ENCODE measurements at places on chromosomes 1 and 21.

DNA sequence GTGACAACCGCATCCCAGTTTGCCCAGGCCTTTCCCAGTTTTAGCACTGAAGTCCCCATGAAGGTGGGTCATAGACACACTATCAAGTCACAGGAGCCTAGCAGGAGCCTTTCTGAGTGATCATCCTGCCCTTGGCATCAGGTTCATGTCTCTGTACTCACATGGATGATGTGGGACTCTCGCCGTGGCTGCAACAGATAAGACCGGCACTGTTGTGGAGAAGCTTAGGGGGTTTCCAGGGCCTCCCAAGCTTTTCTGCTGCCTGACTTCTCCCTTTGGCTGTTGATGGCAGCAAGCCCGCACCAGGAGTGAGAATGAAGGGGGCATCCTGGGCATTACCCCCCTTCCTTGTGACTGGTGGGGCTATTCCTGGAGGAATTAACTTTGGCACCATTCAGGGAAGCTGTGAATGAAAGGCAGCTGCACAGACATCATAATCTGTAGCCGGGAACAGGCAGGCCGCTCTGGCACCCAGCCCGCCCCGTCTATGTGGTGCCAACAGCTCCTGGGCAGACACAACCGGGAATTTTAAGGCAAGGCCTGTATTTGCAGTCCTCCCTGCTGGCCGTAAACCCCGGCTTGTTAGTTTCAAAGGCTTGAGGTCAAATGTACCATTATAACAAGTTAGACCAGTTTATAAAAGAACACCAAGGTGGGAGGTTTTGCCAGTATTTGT lies 148.6 kb downstream of the HUNK start:
- no peak for DNase-seq

DNA sequence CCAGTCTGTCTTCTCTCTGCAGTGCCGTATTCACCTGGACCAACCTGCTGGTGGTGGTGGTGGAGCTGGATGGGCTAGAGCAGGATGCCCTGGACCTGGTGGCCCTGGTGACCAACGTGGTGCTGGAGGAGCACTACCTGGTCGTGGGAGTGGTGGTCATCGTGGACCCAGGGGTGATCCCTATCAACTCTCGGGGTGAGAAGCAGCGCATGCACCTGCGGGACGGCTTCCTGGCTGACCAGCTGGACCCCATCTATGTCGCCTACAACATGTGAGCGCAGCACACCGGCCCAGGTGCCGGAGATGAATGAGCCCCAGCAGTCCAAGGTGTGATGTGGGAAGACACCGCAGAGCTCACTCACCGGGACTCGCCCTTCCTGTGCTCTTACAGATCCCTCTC lies 37.5 kb downstream of the S100B start:
- DNase-seq = no peak

- DNase-seq = no peak
Observed at GRCh38 chr1:22521692-22522091, 41.6 kb upstream of the EPHA8 start.

- no peak for DNase-seq
Observed at GRCh38 chr1:230909974-230910754, 41.8 kb upstream of the C1orf198 start.

DNA sequence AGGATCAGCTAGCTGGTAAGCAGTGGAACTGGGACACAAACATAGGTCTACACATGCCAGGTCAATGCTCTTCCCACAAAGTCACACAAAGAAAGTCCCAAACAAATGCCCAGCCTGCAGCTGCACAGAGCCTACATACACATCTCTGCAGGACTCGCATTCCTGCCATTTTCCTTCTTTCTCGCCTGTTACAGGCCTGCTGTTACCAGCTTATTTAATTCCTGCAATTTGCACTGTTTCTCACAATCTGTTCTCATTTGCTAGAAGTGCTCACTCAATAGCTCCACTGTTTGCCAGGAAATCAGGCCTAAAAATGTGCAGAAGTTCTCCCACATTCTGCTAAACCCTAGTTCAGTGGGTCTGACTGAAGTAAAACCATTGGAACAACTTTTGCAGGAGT lies 362.6 kb upstream of the C1orf87 start:
- no peak for DNase-seq

DNA sequence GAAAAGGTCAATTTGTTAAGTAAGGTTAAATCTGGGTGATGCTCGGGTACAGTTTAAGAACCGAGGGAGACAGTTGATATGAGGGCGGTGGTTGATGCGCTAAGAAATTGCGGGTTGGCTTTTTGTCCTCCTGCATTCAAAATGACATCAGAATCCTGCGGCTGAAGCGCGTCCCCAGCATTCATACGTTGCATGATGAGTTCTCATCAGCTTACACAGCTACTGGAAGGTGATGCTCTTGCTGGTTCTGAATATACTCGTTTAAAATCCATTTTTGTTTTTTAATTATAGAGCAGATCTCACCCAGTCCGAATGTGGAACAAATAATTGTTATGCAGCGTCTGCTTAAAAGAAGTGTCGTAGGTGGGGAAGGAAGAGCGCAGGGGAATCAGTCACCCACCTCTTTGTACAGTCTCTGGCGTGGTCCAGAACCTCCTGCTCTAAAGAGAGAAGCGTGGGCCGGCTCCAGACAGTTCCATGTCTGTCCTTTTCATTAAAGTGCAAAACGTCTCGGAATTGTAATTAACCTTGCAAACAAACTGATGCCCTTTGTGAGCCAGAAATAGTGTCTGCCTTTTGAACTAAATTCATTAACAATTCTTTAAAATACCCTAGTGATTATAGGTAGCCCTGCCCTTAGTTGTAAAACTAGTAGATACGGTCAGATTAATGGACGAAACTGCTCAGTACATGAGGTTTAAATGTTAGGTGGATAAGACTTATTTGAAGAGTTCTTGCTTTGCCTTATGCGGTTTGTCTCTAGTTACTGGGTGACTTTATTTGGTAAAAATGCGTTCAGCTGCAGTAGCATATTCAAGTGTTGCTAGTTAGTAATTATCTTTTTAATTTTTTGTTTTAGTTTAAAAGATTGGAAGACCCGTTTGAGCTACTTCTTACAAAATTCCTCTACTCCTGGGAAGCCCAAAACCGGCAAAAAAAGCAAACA lies 741 bp downstream of the RGS2 start:
- DNase-seq = peak; percentile 52
